Thymus (tissue), 14 donors: ENCODE measurements at places on chromosomes 5 and 9. TPM values are rescaled to one million over a fixed set of nuclear protein-coding genes. Genes with fewer than 3 reads are reported as not detected.

DNA sequence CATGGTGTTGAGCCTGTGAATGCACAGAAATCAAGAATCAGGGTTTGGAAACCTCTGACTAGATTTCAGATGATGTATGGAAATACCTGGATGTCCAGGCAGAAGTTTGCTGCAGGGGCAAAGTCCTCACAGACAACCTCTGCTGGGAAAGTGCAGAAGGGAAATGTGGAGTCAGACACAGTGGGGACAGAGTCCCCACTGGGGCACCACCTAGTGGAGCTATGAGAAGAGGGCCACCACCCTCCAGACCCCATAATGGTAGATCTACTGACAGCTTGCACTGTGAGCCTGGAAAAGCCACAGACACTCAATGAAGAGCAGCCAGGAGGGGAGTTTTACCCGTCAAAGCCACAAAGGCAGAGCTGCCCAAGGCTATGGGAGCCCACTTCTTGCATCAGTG lies 181.9 kb upstream of the SEMA6A start:
- no peak overlapping the region for H3K27ac ChIP-seq
- DNase-seq, result no peak
- H3K4me1 ChIP-seq, result no peaks in the 10 kb centered on the region
- no peak overlapping the region for H3K4me3 ChIP-seq
- no peaks in the 10 kb centered on the region for H3K27me3 ChIP-seq

DNA sequence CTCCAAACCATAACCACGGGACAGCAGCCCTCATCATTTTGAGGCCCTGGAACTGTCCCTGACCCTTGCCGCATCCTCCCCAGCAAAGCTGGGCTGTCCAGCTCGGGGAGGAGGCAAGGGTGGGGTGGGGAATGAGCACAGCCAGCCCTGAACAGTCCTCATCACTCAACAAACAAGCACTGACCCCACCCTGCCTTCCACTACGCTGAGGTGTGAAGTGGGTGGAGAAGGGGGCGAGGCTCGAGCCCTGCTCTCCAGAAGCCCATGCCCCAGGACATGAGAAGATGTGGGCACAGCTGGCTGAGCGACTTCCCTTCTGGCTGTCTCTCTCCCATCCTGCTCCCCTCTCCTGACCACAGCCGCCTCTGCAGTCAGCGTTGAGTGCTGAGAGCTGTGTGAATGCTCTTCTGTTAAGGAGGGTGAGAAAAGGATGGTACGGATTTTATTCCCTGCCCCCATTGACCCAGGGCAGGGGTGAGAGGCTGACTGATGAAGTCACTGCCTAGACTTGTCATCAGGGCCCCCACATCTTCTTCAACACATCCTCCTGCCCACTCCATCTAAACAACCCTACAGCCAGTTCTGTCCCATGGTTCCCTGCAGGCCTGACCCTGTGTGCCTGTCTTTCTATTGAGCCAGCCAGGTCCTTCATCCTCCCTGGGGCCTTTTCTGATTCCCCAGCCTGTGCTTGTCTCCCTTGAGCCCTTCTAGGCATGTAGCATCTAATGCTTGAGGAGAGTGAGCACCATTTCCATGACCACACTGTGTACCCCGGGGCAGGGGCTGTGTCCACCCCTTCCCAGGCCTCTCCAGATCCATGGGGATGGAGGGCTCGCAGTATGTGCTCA lies 276.0 kb downstream of the FSTL4 start:
- H3K36me3 ChIP-seq, result no peaks in the 10 kb centered on the region
- H3K4me1 ChIP-seq, result peaks cover 4% of the 10 kb centered on the region
- no peak overlapping the region for H3K4me3 ChIP-seq
- peak; percentile 50 for DNase-seq
- no peak overlapping the region for H3K27ac ChIP-seq

- DNase-seq, result no peak
- H3K27ac ChIP-seq, result no peak overlapping the region
- no peaks in the 10 kb centered on the region for H3K4me1 ChIP-seq
- H3K36me3 ChIP-seq, result no peaks in the 10 kb centered on the region
- no peaks in the 10 kb centered on the region for H3K27me3 ChIP-seq
- no peak overlapping the region for H3K4me3 ChIP-seq
Observed at GRCh38 chr5:171835066-171835465, 49.4 kb downstream of the SMIM23 start.

DNA sequence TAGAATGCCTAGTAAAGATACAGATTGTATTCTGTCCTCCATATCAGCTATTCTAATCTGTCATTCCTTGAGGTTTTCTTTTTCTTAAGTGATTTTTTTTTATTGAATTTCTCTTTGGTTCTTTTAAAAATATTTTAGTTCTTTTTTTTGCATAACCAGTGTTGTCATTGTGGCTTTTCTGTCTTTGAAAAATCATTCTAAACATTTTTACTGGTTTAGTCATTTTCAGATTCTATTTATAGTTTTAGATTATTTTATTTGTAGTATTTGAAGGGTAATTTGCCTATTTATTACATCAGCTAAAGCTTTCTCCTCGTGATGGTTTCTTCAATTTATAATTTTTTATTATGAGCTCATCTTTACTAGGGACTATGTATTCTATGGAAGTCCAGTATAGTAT lies 78.1 kb downstream of the NDUFAF2 start:
- no peak overlapping the region for H3K27ac ChIP-seq
- no peaks in the 10 kb centered on the region for H3K36me3 ChIP-seq
- DNase-seq, result no peak

DNA sequence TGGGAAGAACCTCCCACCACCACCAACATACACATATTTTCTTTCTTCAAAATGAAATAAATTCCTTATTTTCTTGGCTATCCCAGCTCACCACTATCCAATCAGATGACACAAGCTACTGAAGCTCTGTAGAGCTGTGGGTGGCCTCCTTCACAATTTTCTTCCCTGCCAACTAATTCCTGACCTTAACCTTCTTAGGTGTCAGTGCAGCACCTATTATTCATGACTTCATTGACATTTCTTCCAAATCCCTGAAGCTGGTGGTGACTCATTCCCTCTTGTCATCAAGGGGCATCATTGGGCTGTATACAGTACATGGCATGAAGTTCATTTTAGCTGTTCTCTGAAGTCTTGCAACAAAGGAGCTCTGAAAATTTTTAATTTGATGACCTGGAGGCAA lies 42.0 kb upstream of the ADRA1B start:
- H3K4me3 ChIP-seq, result no peak overlapping the region
- H3K27ac ChIP-seq, result no peak overlapping the region
- no peaks in the 10 kb centered on the region for H3K36me3 ChIP-seq
- H3K4me1 ChIP-seq, result no peaks in the 10 kb centered on the region

DNA sequence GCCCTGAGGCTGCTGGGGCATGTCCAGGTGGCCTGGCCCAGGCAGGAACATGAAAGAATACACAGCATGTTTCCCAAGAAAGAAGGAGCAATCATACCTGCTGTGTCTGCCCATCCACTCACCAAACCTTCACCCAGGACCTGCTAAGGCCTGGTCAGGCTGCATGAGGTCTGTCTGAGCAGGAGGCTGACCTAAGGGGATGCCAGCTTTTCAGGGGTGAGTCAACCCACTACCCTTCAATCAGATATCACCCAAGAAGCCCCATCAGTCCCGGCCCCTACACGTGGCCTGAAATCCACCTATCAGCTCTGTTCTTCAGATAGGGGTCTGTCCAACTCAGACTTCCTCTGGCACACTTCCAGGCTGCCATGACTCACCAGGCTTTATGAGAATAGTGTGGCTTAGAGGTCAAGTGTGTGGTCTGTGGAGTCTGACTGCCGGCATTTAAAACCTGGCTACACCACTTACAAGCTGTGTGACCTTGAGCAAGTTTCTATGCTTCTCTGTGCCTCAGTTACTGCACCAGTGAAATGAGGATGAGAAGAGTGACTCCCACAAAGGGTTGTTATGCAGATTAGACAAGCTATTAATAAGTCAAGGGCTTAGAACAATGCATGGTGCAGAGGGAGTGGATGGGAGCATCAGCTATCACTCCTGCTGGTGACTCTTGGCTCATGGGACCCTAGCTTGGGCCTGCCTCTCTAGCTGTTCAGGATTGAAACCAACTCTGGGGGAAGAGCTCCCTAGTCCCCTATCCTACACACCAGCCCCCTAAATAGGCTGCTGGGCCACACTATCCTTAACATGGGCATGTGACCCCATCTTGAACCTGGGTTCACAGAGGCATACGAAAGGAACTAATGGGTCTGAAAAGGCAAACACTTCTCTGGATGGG lies 130.3 kb downstream of the PAX5 start:
- peaks cover 24% of the 10 kb centered on the region for H3K27me3 ChIP-seq
- H3K4me3 ChIP-seq, result no peak overlapping the region
- H3K4me1 ChIP-seq, result no peaks in the 10 kb centered on the region
- H3K27ac ChIP-seq, result no peak overlapping the region
- no peak for DNase-seq

GRCh38 chr9:87898151-87898550 lies 15.5 kb downstream of the SPATA31E1 start:
- H3K36me3 ChIP-seq, result no peaks in the 10 kb centered on the region
- H3K4me3 ChIP-seq, result no peak overlapping the region
- no peaks in the 10 kb centered on the region for H3K27me3 ChIP-seq

DNA sequence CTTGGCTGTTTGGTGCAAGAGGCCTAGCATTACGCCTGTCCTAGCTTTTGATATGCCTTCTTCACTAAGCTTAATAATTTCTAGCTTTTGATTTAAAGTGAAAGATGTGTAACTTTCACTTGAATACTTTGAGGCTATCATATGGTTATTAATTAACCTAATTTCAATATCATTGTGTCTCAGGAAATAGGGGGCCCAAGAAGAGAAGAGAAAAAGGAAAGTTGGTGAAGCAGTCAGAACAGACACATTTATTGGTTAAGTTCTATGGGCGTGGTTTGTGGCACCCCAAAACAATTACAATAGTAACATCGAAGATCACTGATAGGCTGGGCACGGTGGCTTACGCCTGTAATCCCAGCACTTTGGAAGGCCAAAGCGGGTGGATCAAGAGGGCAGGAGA lies 40.9 kb upstream of the F2RL2 start:
- no peak for DNase-seq
- no peaks in the 10 kb centered on the region for H3K4me1 ChIP-seq
- no peaks in the 10 kb centered on the region for H3K27me3 ChIP-seq

GRCh38 chr9:75197561-75197960 lies 109.2 kb downstream of the OSTF1 start:
- no peaks in the 10 kb centered on the region for H3K27me3 ChIP-seq
- no peak overlapping the region for H3K27ac ChIP-seq
- no peaks in the 10 kb centered on the region for H3K36me3 ChIP-seq

GRCh38 chr9:128027705-128028104 lies 39.4 kb downstream of the NAIF1 start:
- H3K36me3 ChIP-seq, result no peaks in the 10 kb centered on the region
- no peak overlapping the region for H3K4me3 ChIP-seq
- H3K27ac ChIP-seq, result peak overlapping the region; percentile 96
- H3K27me3 ChIP-seq, result no peaks in the 10 kb centered on the region

- H3K4me3 ChIP-seq, result no peak overlapping the region
- no peaks in the 10 kb centered on the region for H3K4me1 ChIP-seq
- H3K36me3 ChIP-seq, result no peaks in the 10 kb centered on the region
- no peak for DNase-seq
- no peak overlapping the region for H3K27ac ChIP-seq
- H3K27me3 ChIP-seq, result no peaks in the 10 kb centered on the region
Observed at GRCh38 chr9:120592210-120592609, 12.2 kb upstream of the CDK5RAP2 start.

DNA sequence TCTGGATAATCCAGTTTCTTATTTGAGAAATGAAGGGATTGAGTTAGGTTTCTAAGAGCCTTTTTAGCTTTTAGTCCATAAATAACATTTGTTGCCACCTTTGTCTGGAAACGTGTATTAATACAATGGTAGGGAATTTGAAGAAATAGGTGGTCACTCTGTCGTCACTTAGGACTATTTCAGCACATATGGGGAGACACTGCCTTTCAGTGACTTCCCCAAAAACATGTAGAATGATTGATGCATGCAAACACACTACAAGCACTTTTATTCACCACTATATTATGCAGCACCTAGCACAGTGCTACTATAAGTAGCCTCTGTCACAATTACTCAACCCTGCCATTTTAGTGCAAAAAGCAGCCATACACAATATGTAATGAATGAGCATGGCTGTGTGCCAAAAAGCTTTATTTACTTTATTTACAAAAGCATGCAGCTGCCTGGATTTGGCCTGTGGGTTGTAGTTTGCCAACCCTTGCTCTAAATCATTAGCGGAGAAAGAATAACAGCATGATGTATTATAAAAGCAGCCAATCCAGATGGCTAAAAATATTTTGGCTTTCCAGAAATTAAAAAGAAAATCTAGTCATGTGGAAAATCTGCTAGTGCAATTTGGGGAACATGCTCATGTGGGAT lies 154.2 kb upstream of the HMHB1 start:
- H3K36me3 ChIP-seq, result no peaks in the 10 kb centered on the region
- no peaks in the 10 kb centered on the region for H3K4me1 ChIP-seq
- no peak overlapping the region for H3K27ac ChIP-seq
- DNase-seq, result no peak
- H3K4me3 ChIP-seq, result no peak overlapping the region

DNA sequence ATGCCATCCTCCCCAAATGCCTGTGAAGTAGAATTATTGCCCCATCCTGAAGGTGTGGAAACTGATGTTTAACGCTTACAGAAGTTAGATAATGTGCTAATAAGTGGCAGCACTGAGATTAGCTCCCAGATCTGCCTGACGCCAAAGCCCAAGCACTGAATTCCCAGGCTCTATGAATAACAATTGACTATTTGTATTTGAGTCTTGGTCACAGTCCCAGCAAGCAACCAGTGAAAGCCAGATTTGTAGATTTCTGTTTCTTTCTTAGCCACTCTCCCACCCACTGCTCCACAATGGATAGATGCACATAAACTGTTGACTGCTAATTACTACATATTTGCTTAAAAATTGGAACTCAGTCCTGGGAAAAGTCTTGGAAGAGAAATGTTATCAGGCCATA lies 34.4 kb downstream of the FAM240B start:
- H3K4me3 ChIP-seq, result no peak overlapping the region
- no peak for DNase-seq
- H3K36me3 ChIP-seq, result no peaks in the 10 kb centered on the region
- H3K27me3 ChIP-seq, result no peaks in the 10 kb centered on the region
- no peaks in the 10 kb centered on the region for H3K4me1 ChIP-seq

- no peak overlapping the region for H3K27ac ChIP-seq
- H3K27me3 ChIP-seq, result peaks cover 13% of the 10 kb centered on the region
- H3K4me1 ChIP-seq, result peaks cover 5% of the 10 kb centered on the region
- no peak for DNase-seq
- H3K36me3 ChIP-seq, result no peaks in the 10 kb centered on the region
Observed at GRCh38 chr9:127248241-127248640, 16.3 kb upstream of the GARNL3 start.

GRCh38 chr9:110659891-110660541 lies 8.6 kb upstream of the MUSK start:
- no peaks in the 10 kb centered on the region for H3K36me3 ChIP-seq
- no peak overlapping the region for H3K4me3 ChIP-seq
- H3K4me1 ChIP-seq, result no peaks in the 10 kb centered on the region

The TAS2R1 gene
- total RNA-seq, result not detected

The SAPCD2 gene
- 6.3 TPM for total RNA-seq

The DRD1 gene
- 0.80 TPM for total RNA-seq

The FGF1 gene
- 0.99 TPM for total RNA-seq

The RAD1 gene
- 21.2 TPM for total RNA-seq

The TEX48 gene
- total RNA-seq, result not detected

The SLC36A2 gene
- not detected for total RNA-seq
